ENCODE measurements at places on chromosomes 2 and 18.

GRCh38 chr2:63058921-63059792 lies 8.5 kb downstream of the OTX1 start:
- no peak for DNase-seq

- no peak for DNase-seq
These were observed 150.2 kb downstream of the PARD3B start for GRCh38 chr2:204695506-204695905.

DNA sequence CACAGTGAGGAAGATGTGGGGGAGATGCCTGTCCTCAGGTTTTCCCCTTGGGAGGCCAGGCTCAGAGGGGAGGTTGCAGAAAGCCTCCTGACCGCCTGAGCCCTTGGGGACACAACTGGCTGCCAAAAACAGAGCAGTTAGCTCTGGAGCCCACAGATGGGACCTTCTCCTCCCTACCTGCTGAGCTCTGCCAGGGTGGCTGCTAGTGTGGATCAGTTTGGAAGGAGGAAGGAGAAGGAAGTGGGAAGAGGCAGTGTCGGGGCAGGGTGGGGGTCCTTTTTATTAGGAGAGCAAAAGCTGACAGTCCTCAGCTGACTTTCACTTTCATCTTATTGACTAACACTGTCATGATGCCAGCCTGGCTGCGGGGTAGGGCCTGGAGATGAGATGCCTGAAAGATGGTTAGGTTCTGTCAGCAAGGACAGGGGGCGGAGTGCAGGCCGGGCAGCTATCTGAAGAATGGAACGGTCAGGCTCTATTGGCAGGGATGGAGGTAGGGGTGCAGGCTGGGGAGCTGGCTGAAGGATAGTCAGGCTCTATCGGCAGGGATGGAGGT lies 188.5 kb upstream of the HDAC4 start:
- DNase-seq: no peak

DNA sequence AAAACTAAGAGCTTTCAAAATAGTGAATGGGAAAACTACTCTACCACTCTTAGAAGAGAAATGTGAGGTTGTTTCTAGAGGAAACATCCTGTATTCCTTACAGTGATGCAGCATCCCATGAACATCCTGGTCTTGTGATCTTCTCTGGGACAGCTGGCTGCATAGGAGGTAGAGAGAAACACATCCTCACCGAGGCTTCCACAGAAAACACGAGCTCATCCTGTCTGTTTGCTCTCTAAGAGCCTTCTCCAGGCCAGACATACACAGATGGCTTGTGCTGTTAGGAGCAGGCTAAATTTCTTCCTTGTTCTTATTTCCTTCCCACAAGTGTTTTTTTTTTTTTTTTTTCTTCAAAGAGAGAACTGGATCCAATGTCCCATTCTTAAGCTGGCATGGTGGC lies 14.7 kb upstream of the FZD7 start:
- DNase-seq: no peak

- DNase-seq: no peak
These were observed 59.2 kb upstream of the PPP1CB start for GRCh38 chr2:28692411-28692810.

DNA sequence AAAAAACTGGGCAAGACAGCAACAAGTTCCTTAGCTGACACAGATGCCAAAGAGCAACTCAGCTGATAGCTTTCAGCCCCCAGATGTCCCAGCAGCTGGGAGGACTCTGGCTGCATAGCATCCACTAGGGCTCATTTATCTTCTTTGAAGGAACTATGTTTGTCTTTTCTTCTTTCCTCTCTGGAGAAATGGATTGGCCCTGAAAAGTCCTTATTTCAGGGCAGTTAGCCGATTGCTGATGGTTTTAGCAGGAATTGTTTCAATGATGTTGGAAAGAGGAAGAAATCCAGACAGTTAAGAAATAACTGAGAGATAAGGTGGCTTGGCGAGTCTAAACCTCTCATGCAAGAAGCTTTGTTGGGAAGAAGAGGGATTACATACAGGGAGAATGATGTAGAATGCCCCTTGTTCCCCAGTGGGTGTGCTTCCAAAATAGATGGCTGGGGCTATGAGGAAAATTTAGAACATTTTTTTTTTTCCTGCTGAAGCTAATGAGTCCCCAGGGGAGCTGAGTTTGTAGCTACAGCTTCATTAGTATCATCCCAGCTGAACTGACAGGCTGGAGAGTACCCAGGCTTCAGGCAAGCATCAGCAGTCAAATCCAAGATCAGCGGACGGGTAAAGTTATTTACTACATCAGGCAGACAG lies 33.6 kb upstream of the SERPINE2 start:
- DNase-seq: no peak

- DNase-seq: no peak
These were observed 126.8 kb downstream of the CDH20 start for GRCh38 chr18:61459896-61460648.

GRCh38 chr18:79302120-79302519 lies 93.6 kb upstream of the NFATC1 start:
- DNase-seq: no peak

DNA sequence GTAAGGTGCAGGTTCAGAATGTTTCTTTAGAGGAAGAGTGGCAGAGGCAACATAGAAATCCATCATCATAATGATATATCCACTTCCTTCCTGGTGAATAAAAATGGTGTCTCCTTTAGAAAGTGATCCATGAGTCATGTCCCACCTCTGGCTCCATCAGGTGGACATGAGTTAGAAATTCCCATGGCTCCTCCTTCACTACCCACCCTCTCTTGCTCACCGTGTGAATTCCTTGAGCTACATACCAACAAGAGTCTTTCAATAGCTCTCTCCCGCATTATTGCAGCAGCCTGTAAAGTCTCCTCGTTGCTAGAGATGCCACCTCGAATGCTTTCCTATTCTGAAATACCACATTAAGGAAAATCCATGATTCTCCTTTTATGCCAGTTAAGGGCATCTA lies 317.6 kb downstream of the LNPK start:
- no peak for DNase-seq

DNA sequence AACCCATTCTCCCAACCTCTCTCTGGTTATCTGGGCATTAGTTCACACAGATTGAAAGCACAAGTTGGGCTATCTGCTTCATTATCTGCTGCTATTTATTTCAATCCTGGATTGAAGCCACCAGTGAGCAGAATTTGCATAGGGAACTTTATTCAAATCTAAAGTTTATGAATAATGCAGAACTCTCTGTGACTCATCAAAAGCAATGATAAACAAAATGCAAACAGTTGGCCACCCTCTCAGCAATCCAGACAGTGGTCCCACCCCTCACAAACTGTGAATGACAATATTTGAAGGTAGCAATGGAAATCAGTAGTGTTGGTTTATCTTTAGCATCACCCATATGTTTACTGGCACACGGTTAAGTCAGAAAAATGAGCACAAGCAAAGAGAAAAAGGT lies 106.8 kb upstream of the TMEM178A start:
- DNase-seq: no peak

GRCh38 chr2:169464466-169464865 lies 14.8 kb upstream of the BBS5 start:
- no peak for DNase-seq

- DNase-seq: no peak
These were observed 4.5 kb downstream of the STK17B start for GRCh38 chr2:196166876-196167275.

GRCh38 chr2:240856151-240856980 lies 12.3 kb upstream of the AGXT start:
- DNase-seq: no peak

DNA sequence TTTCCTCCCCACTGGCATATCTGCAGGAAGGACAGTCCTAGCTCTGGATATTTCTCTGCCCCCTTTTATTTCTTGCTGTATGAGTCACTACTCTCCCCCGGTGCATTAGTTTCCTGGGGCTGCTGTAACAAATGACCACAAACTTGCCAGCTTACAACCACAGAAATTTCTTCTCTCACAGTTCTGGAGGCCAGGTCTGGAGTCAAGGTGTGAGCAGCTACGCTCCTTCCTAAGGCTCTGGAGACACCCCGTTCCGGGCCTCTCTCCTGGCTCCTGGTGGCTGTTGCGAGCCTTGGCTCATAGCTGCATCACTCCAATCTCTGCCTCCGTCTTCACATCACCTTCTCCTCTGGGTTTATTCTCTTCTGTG lies 34.1 kb downstream of the PTPRM start:
- DNase-seq: no peak

- no peak for DNase-seq
These were observed 285.1 kb upstream of the MMADHC start for GRCh38 chr2:149872638-149873150.

DNA sequence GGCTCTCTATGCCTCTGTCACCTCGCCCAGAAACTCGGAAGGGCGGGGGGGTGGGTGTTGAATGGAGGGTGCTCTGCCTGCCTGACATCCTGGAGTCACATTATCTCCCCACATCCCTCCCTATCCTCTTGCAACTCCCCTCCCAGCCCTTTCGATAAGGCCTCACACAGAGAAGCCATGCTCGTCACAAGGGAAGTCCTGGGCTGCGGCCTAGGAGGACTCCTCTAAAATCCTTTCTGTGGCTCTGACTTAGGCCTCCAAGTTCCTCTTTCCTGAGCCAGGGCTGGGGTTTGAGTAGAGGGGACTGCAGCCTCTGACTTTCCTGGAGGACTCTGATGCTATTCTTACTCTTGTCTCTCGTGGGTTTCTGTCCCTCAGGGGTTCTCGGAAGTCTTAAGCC lies 75.0 kb upstream of the PKDCC start:
- DNase-seq: no peak

DNA sequence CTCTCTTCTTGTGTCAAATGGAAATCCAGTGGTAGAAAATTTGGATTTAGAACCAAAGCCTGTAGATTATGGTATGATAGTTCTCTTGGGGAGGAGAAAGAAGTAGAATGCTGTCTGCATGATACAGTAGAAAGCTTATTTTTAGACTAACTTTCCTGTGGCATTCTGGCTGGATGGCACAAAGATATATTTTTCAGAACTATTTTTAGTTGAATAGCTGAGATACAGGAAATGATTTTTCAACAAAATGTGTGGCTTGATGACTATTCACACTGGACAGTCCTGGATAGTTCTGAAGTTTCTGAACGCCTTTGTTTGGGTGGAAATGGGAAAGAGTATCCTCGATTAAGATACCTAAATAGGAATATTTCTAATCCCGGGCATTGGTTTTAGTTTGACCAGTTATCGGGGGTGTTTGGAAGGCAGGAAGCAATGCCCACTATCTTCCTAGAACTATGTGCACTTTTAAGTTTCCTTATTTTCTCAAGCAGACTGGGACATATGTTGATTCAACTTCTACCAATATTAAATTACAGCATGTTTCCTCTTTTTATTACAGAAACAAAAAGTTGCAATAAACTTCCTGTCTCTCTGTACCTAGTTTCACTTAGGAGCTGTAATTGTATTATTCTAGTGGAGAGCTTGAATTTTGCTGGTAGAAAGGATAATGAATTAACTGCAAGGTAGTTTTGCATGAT lies 32.1 kb downstream of the GDF7 start:
- DNase-seq: no peak

DNA sequence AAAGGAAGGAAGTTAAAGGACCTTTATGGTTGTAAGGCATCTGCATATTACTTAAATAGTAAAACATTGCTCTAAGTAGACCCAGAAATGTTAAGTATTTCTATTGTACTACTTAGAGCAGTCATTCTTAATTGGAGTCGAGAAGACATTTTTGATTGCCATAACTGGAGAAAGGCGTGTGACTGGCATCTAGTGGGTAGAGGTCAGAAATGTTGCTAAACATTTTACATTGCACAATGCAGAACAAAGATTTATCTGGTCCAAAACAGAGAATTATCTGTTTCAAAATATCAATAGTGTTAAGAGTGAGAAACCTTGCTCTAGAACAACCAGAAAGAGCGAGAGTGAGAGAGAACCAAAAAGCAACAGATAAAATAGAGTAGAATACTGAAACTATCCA lies 23.3 kb upstream of the ROCK1 start:
- DNase-seq: no peak

- DNase-seq: no peak
These were observed 100.7 kb downstream of the MGAT5 start for GRCh38 chr2:134354611-134355010.
